Retinal pigment epithelial cell (primary cell): ENCODE measurements at places on chromosomes 5 and 9.

DNA sequence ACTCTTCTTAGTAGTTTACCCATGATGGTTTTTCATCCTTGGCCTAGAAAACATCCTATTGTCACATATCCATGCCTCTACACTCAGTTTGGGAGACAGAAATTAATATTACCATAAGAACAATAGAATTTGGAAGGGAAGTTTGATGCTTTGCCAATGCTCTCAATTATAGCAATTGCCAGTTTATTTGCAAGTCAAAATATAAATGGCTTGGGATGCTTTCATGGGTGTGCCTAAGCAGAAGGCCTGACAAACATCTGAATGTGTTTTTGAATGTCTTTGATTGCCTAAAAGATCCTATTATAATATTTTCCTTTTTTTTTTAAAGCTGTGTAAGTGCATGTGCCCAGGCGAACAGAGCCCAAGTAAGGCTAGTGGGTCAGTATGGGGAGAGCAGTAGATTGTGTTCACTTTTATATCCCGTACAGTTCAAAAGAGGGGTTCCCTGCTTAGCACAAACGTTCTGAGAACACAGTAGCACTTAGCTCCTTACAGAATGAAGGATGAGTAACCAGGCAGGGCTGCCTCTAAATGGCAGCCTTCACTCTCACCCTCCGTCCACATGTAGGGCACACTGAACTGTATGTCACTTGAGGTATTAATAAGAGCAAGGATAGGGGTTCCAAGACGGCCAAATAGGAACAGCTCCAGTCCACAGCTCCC lies 56.0 kb upstream of the AGXT2 start:
- no peak for DNase-seq

DNA sequence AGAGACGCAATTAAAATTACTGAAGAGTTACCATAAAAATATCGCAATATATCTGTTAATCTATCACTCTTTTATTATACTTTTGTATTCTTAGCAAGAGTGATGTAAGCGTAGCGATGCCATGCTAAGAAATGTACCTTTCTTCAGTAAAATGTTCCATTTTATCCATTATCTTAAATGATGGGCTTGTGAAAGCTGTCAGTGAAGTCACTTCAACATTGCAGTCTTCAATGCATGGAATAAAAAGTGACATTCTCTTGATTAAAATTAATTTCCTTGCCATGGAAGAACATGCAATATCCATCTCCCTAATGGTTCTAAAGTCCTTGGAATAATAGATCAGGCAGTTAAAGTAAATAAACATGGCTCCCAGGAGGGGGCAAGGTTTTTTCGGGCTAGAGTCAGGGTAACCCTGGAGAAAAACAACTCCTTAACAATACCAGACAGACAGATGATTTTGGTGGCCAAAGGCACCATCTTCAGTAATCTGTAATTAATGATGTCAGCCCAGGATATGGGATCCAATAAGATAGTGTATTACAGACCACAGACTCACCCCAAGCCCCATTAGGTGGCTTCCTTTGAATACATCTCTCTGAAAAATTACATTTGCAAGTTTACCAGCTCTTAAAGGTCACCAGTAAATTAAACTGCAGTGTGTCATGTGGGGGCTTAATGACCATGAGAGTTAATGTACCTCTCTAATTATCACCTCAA lies 677.1 kb downstream of the DTWD2 start:
- no peak for DNase-seq

DNA sequence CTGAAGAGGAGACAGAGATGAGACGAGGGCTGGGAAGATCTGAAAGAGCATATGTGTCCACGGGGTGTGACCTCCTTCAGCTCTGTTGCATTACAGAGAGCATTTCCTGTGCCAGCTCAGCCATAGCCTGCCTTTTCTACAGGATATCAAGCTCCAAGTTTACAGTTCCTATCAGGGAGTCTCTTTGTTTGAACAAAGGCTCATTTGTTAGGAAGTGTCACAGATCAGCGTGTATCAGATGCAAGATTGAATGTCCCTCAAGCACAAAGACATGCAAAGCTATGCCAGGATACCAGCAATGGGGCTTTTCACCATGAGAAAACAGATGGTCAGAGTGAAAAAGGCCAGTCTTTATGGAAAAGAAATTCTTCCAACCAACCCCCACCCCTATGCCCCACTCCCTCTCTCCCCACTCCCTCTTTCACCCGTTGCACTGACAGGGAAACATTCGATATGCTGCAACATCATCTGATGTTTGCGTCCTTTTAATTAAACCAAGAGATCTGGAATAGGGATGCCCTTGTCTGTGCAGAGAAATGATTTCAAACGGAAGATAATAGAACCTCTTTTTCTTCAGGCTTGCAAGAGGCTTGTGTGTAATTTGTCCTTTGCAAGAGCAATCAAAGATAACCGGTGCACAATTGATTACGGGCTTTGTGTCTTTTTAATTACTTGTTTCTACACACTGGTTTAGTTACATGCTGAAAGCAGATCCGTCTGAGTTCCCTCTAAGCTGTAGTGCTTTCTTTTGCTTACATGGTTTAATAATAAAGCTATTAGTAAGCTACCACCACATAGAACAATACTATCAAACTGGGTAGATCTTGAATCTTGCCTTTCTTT lies 263.1 kb upstream of the RGMB start:
- no peak for DNase-seq

DNA sequence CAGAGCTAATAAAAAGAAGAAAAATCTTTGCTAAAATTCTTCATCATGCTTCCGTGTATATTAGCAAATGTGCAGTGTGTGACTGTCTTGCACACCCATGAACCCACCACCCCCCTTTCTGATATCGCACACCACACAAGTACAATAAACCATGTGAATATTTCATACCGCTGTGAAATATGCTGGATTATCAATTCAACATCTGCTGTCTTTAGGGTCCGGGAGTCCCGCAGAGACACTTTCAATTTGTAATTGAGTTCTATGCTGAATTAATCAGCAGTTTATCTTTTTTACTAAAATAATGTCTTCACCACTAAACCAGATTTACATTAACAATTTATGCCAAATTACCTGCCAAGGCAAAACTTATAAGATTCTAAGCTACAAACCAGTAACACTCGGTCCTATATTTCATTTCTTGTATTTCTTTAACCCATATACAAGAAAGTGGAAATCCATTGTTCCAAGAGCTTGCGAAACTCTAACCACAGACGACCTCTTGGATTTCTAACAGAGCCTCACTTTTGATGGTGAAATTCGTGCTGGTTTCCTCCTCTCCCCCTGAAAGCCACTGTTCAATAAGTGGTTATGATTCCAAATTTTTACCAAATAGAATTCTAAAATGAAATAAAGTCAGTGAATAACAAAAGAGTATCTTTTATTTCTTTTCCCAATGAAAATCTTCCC lies 44.2 kb downstream of the PSMB7 start:
- no peak for DNase-seq

DNA sequence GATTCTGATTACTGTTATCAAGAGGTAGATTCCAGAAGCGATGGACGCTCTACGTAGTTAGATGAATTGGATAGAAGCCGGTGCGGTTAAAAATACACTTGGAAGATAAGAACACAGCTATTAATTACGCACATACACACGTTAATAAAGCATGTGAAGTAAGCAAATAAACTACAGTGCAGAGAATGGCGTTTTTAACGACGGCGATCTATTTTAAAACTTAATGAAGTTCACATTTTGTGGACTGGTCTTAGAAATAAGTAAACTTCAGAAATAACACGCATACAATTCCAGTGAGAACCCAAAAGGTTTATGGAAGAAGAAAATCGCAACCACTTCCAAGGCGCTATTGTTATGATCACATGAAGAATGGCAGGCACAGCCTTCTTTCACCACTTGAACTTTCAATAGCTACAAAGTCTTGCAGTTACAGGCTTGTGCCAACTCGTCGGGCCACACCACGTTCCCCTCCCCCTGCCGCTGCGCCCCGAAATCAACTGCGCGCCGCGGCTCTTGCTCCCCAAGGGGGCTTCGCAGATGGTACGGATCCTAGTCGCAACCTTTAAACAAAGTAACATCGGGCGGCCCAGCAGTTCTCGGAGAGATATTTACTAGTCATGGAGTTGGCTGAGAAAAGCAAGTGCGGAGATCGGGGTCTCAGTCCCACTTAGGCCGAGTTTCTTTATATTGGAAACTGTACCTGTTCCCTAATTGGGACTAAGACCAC lies 866 bp upstream of the SEMA6A start:
- DNase-seq: no peak

DNA sequence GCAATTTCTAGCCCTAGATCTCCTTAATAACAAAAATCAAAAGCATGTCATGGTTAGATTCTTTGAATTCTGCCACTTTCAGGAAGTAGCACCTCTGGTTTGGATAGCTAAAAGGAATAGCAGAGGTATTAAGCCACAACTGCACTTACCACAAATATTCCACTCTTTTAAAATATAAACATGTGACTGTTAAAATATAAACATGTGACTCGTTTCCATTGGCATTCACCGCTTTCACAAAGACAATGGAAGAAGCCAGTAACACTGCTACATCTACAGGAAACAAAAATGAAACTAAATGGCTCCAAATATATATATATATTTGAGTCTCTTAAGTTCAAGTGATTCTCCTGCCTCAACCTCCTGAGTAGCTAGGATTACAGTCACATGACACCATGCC lies 222.9 kb downstream of the ARL15 start:
- DNase-seq: no peak

DNA sequence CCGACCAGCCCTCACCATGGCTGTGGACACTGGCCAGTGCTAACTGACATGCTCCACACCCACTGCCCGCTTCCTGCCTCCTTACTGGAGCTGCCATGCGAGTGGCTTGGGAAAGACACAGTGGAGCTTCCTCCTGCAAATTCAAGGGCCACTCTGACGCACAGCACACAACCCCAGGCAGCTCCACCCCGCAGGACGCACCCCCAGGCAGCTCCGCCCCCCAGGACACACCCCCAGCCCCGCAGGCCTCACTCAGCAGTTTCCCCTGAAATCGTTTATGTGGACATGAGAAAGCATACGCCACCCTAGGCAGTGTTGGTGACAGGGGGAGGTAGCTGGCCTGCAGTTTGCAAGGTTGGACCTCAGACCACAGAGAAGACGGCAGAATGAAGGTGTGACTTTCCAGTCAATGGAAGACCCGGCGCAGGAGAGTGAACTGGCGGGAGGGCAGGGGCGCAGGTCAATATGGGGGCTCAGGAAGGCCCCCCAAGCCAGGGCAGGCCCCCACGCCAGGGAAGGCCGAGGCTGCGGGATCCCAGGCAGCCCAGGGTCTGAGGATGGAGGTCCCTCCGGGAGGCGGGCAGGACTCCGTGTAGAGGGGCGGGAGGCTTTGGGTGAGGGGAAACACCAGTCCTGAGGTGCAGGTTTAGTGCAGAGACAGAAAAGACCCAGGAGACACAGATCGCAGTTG lies 21.6 kb downstream of the LPCAT1 start:
- no peak for DNase-seq

DNA sequence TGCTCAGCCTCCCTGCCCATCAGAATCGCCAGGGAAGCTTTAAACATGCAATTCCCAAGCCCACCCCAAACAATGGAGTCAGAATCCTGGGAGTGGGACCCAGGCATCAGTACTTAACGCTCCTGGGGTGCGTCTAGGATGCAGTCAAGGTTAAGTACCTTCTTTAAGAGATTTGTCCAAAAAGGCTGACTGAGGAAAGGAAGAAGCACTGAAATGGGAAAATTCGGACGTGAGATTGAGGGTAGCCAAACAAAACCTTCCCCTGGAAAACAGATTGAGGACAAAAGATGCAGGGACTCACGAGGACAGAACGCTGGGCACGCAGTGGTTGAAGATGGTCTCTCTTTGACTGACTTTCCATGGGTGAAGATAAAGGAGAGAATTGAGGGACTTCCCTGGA lies 143.5 kb downstream of the MTX3 start:
- DNase-seq: no peak

DNA sequence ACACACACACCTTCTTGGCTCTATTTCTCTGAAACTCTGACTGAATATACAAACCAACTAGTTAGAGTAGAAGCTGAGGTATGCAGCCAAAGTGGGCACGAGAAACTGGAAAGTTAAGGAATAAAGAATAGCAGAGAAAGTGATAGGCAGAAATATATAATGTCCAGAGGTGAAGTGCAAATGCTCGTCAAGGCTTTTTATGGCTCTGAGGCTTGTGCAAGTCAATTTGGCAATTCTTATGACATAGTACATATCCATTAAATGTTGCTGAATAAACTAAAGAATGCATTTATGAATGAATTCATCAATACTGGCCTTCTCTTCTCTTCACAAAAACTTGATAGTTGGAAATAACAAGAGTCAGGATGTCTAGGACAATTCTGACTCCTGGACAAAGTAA lies 490.1 kb upstream of the DMAC1 start:
- DNase-seq: no peak

DNA sequence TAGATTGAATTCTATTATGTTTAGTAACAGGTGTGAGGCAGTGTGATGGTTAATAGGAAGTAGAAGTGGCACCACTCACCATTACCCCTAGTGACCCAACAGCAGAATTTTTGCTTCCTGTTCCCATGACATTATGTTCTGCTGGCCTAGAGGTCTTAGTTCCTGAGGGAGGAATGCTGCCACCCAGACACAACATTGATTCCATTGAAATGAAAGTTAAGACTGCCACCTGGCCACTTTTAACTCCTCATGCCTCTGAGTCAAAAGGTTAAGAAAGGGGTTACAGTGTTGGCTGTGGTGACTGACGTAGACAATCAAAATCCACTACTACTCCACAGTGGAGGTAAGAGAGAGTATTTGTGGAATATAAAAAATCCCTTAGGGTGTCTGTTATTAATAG lies 218.9 kb upstream of the NMUR2 start:
- DNase-seq: no peak

- no peak for DNase-seq
These were observed 94.2 kb downstream of the PPIC start for GRCh38 chr5:122942164-122942914.

GRCh38 chr9:68771376-68771775 lies 66.3 kb downstream of the PIP5K1B start:
- no peak for DNase-seq

GRCh38 chr9:127954831-127955293 lies 17.2 kb upstream of the DPM2 start:
- no peak for DNase-seq

- no peak for DNase-seq
These were observed 76.6 kb downstream of the KCNN2 start for GRCh38 chr5:114438471-114438870.

DNA sequence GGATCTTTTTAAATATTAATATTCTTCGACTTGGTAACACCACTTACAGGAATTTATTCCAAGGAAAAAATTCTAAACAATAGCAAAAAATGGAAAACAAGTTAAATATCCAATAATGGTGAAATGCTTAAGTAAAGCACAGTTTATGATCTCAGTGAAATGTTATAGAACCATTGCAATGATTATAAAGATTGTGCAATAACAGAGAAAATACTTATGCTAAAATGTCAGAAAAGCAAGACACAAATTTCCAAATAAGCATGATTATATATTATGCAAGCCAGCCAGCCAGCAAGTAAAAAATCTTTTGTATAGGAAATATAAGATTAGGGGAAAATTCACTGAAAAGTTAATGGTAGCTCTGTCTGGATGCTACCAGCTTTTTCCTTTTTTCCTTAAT lies 102.7 kb upstream of the EFNA5 start:
- no peak for DNase-seq

DNA sequence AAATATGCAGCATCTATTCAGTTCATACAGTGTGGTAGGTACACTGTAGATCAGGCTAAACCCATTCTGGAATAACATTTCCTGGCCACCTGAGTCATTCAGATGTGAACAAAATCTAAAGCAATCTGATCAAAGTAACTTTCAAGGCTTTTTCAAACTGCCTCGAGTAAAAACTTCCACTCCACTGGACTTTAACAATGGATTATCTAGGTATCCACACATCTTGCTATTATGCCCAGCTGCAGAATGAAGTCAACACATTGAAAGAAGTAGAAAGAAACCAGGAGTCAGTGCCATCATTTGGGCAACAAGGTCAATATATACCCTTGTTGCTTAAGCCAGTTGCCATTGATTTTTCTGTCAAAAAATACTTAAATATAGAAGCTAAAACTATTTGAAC lies 1352.6 kb upstream of the NUDT12 start:
- no peak for DNase-seq
